ENCODE measurements at places on chromosomes 6 and 20.

- DNase-seq: peak; percentile 17
Measured at GRCh38 chr6:70673054-70673453, 5.4 kb downstream of the SMAP1 start.

DNA sequence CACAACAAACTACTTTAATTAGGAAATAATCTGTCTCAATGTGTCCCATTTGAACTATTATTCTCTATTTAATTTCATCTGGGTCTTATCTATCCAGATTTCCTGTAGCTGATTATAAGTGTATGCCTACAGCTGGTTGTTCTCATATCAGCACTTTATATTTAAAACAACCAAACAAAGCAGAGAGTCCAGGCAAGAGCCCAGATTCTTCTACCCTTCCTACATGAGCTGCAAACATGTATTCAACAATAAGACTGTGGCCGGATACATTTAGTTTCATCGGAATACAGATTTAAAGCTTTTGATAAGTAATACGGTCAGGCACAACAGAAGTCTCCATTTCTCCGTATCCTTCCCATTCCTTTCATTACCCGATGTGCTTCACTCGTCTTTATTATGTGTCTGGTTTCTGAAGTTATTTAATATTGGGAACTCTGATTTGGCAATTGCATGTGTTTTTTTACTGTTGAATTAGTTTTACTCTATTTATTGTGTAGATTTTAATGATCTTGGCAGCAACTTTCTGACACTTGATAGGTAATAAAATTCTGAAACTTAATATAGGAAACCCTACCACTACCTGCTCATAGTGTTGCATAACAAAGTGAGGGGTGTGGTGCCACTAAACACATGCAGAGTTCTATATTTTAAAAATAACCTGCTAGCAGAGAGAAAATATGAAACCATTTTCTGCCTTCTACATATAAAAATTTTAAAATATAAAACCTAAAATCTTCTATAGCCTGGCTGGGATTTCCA, 653.5 kb upstream of the PTCHD4 start:
- DNase-seq: no peak

DNA sequence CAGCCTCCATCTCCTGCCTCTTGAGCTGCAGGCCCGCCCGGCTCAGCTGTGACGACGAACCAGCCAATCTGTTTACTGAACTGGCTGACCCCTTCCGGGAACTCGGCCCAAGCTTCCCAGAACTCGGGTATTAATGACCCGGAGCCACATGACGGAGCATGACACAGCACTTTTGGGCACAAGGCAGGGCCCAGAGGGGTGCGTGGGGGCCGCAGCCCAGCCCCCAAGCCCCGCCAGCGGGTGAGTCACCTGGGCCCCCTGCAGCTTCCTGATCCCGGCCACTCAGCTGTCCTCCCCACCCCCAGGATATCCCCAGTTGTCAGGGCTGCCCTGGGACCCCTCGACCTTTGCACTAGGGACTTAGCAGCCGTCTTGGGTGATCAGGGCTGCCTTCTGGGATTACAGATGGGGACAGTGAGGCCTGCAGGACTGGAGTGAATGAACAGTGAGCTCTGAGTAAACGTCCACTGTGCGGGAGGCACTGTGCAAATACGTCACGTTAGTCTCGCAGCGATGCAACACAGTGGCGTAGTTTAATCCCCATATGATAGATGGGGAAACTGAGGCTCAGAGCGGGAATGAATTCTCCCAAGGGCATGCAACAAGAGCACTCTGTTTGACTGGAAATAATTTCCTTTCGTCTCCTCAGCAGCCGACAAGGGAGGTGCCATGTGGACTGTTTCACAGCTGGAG, 102.1 kb downstream of the CEBPB start:
- DNase-seq: peak; percentile 90

DNA sequence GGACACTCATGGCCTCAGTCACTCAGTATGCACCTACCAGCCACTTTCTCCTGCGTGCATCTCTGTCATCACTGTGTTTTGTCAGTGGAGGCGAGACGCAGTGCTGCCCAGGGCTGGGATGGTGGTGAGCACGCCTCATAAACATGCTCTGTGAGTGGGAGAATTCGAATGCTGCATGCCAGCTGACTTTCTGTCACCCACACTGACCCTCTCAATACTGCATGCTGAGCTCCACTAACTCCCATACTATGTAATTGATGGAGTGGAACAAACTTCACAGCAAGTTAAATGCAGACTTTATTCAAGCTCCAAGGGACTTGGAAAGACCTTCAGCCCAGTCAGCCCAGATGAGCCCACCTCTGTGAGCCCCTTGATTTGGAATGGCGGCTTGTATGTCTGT, 22.7 kb upstream of the GGTLC1 start:
- DNase-seq: no peak

- DNase-seq: peak; percentile 72
Measured at GRCh38 chr6:29011276-29011734, 6.2 kb upstream of the ZNF311 start.

DNA sequence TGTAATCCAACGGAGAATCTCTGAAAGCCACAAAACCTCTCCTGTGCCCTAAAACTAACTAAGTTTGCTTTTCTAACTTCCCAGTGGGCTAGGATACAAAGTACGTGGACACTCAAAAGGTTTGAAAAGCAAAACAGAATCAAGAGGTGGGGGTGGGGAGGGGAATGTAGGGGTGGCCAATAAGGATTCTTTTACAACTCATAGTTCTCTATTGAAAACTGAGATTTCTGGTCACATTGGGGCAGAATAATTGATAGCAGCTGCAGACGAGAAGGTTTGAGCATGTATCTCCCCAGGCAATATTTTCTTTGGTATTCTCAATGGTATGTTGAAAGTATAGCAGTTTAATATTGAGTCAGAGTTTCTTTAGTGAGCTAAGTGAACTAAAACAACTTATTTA, 376.7 kb upstream of the CITED2 start:
- no peak for DNase-seq

GRCh38 chr6:13813621-13814175, 659 bp downstream of the MCUR1 start:
- peak; percentile 89 for DNase-seq

DNA sequence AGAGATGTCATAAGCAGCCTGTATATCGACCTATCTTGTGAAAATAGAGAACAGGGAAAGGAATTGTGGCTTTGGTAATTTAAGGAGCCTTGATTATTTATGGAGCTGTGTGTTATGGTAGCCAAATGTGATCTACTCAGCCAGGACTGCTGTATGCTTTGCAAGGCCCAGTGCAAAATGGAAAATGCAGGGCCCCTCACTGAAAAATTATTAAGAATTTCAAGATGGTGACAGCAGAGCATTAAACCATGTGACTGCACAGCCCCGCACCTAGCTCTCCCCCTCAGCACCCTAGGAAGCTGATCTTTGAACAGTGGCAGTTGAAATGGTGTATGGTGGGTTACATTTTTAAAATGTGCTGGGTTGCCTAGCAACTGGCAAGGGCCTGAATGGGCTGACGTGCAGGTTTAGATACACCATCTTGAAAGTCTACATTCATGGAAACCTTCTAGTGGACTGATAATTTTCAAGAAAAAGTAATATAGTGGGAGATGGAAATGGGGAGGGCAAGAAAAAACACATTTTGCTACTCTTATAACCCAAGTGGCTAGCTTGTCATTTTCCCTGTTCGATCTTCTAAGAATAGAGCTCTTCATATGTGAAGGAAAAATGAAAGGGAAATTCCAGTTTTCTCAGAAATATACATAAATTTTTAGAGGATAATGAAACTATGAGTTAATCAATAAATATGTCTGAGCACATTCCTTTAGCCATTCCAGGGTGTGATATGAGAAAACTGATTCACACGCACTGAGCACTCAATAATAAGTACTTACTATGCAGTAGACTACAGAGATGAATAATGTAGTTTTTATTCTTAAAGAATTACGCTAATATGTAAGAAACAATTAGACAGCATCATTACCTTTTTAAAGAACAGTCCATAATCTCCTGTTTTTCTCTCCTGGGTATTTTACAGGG, 208.0 kb downstream of the ARHGAP18 start:
- peak; percentile 17 for DNase-seq

DNA sequence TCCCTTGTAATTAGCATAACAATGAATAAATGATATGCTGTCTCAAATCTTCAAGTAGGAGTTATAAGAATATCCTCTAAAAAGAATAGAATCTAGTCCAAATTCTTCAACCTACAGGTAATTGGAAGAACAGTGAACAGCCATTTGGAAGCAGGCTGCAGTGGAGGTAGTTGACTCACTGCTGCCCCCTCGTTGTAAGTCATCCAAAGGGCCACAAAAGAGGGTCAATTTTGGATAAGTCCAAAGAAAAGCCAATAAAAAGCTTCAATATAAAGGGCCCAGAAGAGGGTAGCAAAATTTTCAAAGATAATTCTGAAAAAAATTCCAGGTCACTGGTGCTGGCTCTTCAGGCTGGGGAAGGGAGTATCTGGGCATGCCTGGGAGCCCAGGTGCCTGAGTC, 60.8 kb upstream of the SSTR4 start:
- DNase-seq: no peak

GRCh38 chr6:3965071-3965718, 113.7 kb downstream of the FAM217A start:
- peak; percentile 30 for DNase-seq

GRCh38 chr20:43972051-43972450, 57.4 kb downstream of the TOX2 start:
- no peak for DNase-seq

GRCh38 chr6:99512033-99512432, 3.2 kb downstream of the USP45 start:
- DNase-seq: no peak

GRCh38 chr20:58625585-58625984, 25.5 kb upstream of the STX16 start:
- no peak for DNase-seq

DNA sequence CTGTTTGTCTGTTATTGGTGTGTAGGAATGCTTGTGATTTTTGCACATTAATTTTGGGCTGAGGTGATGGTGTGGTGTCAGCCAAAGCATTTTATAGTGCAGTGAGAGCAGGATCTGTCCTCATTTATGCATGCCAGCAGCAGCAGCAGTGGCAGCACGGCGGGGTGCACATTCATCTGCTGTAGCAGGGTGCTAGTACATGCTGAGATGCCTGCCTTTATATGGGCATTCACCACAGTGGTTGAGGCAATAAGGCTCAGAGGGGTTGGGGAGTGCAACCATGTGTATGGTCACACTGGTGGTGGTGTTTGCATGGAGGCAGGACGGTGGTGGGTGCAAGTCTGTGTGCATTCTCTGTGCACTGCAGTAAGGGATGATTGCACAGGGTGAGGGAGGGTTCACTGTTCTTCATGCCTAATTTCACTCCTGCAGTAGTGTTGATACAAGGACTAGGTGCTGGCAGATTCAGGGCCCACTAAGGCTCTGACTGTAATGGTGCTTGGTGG, 129.3 kb upstream of the SYNCRIP start:
- DNase-seq: no peak

DNA sequence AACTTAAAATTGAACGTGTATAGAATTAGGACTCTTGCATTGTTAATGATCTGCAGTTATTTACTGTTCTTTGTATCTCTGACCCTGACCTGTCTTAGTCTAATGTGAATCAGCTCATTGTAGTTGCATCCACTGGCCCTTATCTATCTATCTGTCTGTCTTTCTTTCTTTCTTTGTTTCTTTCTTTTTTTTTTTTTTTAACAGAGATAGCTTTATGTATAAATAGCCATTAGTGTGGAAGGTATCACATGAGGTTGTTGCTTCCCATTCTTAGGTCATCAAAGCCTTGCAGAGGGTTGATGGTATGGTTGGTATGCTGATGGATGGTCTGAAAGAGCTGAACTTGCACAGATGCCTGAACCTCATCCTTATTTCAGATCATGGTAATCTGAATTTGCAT, 59.9 kb downstream of the ENPP1 start:
- peak; percentile 24 for DNase-seq

DNA sequence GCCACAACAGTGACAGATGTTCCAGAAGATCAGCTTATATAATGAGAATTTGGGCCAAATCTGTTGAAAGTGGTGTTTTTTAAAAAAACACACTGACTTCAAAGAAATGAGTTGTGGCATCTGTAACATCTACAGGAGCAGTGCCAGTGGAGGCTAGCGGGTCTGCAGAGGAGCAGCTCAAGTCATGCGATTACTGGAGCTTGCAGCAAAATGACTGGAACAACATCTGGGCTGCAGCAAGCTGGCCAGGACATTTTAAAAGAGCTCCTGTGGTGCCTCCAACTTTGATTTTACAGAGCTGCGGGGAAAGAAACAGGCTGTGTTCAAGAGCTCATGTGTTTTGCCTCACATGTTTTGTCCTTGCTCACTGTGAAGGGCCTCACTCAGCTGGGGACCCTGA, 57.2 kb downstream of the TBX18 start:
- DNase-seq: no peak

DNA sequence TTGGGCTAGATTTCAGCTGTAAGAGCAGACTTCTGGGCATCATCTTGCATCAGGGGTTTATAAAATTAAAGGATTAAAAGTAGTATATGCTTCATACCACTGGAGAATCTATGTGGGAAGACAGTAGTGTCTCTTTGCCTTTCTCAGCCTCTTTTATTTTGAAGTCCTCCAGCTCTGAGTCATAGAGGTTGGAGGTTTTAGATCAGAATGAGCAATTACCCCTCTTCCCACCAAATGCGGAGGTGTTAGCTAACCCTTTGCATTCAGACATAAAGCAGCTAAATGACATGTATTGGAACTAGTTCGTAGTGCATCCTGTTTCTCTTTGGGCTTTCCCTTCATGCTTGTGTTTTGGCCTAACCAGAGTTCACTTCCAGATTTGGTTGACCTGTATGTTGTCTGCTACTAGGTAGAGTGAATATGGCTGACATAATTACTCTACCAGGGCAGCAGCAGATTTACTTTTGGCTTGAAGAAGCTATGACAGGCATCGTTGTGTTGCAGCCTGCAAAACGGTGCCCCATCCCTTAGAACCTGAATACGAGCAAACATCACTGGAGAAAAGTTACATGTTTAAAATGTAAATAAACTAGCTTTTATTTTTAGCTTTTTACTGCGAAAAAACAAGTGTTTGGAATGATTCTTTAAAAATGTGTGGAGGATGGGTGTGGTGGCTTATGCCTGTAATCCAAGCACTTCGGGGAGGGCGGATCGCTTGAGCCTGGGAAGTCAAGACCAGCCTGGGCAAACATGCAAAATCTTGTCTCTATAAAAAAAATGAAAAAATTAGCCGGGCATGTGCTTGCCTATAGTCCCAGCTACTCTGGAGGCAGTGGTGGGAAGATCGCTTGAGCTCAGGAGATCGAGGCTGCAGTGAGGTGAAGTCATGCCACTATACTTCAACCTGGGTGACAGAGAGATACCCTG, 82.2 kb downstream of the MYO6 start:
- peak; percentile 33 for DNase-seq

- DNase-seq: peak; percentile 98
Measured at GRCh38 chr20:31835977-31836852, 9.2 kb downstream of the FOXS1 start.

- no peak for DNase-seq
Measured at GRCh38 chr6:79783670-79784394, 152.7 kb downstream of the SH3BGRL2 start.
